Effector memory CD4-positive, alpha-beta T cell (primary cell): ENCODE measurements at places on chromosomes 11 and 22.
A peak's percentile ranks its signal among the peaks of the same experiment; 100 is the strongest.

- no peaks in the 10 kb centered on the region for H3K36me3 ChIP-seq
- no peak for DNase-seq
- no peaks in the 10 kb centered on the region for H3K4me1 ChIP-seq
- no peak overlapping the region for H3K4me3 ChIP-seq
- H3K27ac ChIP-seq, result no peak overlapping the region
These were observed 845.4 kb downstream of the KCNA4 start for GRCh38 chr11:29171360-29171950.

DNA sequence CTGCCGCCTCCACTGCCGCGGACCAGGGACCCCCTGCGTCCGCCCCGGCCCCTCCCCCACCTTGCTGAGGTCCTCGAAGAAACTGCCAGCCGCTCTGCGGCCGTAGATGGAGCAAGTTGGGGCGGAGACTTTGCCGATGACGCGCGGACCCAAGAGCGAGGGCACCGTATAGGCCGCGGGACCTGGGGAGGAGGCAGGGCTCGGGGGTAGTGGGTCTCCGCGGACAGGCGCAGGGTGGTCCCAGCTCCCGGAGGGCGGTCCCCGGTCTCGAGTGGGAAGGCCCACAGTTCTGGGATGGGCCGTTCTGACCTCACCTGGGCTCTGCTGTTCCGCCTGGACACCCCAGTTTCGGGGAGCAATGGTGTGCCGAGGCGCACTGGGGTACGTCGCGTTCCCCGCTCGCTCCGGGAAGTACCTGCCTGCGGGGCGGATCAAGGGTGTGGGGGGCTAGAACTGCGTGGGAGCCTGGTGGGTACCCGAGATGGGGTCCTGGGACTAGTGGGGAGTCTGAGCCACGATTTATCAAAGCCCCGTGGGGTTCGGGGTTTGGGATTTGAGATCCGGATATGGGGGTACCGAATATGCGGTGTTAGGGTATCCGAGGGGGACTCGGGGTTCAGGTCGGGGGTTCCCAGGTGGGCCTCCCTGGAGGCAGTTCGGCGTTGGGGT lies 1.2 kb upstream of the TYMP start:
- DNase-seq, result peak; percentile 58
- peaks cover 32% of the 10 kb centered on the region for H3K4me1 ChIP-seq
- H3K27me3 ChIP-seq, result no peaks in the 10 kb centered on the region
- H3K27ac ChIP-seq, result peak overlapping the region; percentile 97
- H3K4me3 ChIP-seq, result peak overlapping the region; percentile 66

- DNase-seq, result no peak
- H3K4me3 ChIP-seq, result no peak overlapping the region
- H3K4me1 ChIP-seq, result peaks cover under 1% of the 10 kb centered on the region
- H3K27ac ChIP-seq, result no peak overlapping the region
- no peaks in the 10 kb centered on the region for H3K36me3 ChIP-seq
These were observed 11.1 kb downstream of the ALX4 start for GRCh38 chr11:44298862-44299261.

- no peak for DNase-seq
- H3K36me3 ChIP-seq, result peaks cover 24% of the 10 kb centered on the region
- H3K27ac ChIP-seq, result peak overlapping the region; percentile 42
- peaks cover 12% of the 10 kb centered on the region for H3K4me1 ChIP-seq
- no peaks in the 10 kb centered on the region for H3K27me3 ChIP-seq
These were observed 52.6 kb downstream of the TCF20 start for GRCh38 chr22:42217752-42218280.

DNA sequence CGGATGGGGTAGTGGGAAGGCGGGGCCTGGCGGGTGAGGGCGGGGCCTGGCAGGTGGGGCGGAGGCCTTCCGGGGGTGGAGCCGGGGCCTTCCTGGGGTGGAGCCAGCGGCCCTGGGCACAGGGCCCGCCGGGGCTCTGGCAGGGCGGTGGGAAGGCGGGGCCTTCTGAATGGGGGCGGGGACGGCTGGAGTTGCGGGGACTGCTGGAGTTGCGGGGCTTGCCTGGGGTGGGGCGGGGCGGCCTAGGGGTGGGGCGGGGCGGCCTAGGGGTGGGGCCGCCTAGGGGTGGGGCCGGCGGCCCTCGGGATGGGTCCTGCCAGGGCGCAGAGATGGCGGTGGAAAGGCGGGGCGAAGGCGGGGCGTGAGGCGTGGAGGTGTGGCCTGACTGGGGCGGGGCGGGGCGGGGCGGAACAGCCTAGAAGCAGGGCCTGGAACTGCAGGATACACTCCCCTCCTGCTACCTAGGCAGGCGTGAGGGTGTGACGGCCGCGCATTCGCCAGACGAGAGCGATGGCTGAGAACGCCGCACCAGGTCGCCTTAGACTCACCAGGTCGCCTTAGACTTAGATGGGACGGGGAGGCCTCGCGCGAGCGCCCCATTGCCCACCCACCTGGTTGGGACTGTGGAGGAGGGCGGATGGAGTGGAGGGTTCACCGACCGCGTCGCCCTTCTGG lies 19.3 kb downstream of the RRP7A start:
- no peaks in the 10 kb centered on the region for H3K36me3 ChIP-seq
- H3K4me3 ChIP-seq, result peak overlapping the region; percentile 47
- DNase-seq, result peak; percentile 75
- H3K4me1 ChIP-seq, result peaks cover 5% of the 10 kb centered on the region

GRCh38 chr11:88402192-88402715 lies 64.7 kb upstream of the CTSC start:
- H3K4me3 ChIP-seq, result no peak overlapping the region
- no peaks in the 10 kb centered on the region for H3K27me3 ChIP-seq
- no peak overlapping the region for H3K27ac ChIP-seq
- no peaks in the 10 kb centered on the region for H3K36me3 ChIP-seq

DNA sequence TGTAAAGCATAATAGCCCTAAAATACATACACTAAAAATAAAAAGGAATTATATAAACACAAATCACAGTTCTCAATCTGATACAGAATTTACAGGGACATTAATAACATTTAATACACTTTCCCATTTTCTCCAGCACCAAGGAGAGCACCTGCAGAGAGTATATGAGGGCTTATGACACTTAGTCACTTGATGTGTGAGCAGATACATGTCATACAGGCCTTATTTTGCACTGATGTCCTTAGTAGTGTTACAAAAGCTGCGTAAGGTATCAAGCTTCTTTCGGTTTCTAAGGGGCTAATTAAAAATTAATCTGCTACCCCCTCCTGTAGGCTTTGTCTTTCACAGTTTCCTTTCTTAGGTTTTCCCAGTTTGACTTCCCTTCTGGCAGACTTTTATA lies 61.3 kb downstream of the TRIM44 start:
- no peaks in the 10 kb centered on the region for H3K27me3 ChIP-seq

DNA sequence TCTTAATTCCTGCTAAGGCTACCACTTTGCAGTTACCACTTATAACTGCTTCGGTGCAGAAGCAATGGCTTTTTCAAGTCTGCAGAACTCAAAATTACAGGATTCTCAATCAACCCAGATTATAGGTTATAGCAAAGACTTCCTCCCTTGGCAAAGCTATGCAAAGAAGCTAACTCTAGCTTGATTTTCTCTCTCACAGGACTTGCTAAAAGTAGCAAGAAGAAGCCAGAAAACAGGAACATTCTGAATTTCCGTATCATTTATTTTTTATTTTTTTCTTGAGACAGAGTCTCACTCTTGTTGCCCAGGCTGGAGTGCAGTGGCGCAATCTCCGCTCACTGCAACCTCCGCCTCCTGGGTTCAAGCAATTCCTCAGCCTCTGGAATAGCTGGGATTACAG lies 10.7 kb upstream of the PLEKHB1 start:
- no peak for DNase-seq
- no peaks in the 10 kb centered on the region for H3K4me1 ChIP-seq
- no peaks in the 10 kb centered on the region for H3K36me3 ChIP-seq

DNA sequence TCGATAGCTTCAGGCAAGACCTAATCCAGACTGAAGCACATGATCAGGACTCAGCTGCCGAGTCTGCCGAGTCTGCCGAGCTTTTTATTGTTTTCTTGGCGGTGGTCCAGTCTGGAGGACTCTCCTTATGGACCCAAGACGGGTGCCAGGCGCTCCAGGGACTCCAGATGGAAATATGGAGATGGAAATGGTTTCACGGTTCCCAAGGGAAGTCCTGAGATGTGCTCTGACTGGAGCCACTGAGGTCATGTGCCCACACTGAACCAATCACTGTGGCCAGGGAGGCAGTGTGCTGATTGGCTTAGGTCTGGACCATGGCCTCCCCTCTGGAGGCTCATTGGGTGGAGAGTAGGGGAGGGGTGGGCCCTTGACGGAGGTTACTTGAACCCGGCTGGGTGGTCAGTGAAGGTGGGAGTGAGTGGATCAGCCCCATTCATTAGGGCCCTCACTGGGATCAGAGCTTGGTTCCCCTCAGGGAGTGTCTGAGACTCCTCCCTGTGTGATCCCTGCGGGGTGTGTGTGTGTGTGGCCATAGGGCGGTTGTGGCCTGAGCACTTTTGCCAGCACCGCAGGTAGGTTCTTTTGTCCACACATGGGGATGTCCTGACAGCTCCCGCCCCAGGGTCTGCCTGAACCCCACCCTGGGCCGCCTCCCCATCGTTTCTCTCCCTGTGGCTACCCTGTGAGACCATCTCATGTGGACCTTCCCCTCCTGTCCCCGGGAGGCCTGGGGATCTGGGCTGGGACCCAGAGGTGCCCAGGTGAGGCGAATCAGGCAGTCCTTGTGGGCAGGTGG lies 14.0 kb downstream of the RPS6KA4 start:
- H3K4me3 ChIP-seq, result no peak overlapping the region
- peaks cover 22% of the 10 kb centered on the region for H3K36me3 ChIP-seq
- no peaks in the 10 kb centered on the region for H3K27me3 ChIP-seq
- DNase-seq, result no peak

DNA sequence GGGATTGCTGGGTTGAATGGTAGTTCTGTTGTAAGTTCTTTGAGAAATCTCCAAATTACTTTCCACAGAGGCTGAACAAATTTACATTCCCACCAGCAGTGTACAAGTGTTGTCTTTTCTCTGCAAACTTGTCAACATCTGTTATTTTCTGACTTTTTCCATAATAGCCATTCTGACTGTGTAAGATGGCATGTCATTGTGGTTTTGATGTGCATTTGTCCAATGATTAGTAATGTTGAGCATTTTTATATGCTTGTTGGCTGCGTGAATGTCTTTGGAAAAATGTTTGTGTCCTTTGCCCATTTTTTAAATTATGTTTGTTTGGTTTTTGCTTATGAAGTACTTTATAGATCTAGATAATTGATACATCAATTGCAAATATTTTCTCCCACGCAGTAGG lies 1025.0 kb downstream of the JRKL start:
- H3K27ac ChIP-seq, result no peak overlapping the region
- H3K4me1 ChIP-seq, result no peaks in the 10 kb centered on the region

DNA sequence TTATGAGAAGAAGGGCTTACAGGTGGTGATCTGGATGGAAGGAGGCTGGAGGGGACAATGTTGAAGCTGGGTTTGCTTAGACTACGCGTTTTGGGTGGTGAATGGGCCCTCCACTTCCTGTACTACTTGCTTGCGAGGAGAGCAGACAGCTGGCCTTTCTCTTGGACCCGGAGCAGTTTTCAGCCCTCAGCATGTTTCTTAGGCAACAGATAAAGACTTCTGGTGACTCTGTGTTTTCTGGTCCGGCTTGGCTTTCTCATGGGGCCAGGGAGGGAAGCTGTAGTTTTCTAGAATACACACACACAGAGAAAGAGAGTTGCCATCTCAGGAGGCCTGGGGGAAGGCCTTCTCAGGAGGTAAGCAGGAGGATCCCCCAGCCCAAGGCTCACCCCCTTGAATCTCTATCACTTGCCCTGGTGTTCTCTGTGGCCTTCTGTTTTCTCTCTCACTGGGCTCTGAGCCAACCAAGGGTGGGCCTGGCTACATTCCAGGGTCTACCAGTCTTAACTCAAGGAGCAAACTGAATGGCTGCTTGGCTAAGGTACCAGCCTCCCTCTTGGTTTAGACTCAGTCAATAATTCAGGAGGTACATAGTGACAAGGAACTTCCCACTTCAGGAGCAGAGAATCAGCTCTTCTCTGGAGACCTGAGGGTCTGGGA lies 2.4 kb downstream of the CCS start:
- H3K36me3 ChIP-seq, result peaks cover 13% of the 10 kb centered on the region
- H3K4me1 ChIP-seq, result peaks cover 11% of the 10 kb centered on the region
- H3K27ac ChIP-seq, result no peak overlapping the region
- no peak overlapping the region for H3K4me3 ChIP-seq
- no peaks in the 10 kb centered on the region for H3K27me3 ChIP-seq
- DNase-seq, result no peak

- no peaks in the 10 kb centered on the region for H3K27me3 ChIP-seq
- no peak for DNase-seq
- H3K4me1 ChIP-seq, result peaks cover under 1% of the 10 kb centered on the region
- no peak overlapping the region for H3K27ac ChIP-seq
- no peak overlapping the region for H3K4me3 ChIP-seq
These were observed 6.1 kb downstream of the ZNF74 start for GRCh38 chr22:20399866-20400605.

DNA sequence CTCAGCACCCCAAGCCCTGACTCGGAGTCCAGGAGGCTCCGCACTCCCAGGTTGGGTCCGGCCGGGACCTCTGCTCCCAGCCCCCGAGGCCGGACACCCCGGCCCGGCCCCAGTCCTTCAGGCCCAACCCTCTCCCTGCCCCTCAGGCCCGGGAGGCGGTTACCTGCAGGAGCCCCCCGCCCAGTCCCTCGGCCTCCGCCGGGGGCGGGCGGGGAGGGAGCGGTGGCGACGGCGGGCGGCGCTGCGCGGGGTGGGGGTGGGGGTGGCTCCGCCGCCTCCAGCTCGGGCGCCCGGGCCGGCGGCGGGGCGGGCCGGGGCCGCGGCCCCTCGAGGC lies 310 bp downstream of the TCF20 start:
- no peaks in the 10 kb centered on the region for H3K36me3 ChIP-seq
- peaks cover 13% of the 10 kb centered on the region for H3K4me1 ChIP-seq
- peak overlapping the region; percentile 97 for H3K4me3 ChIP-seq
- no peak for DNase-seq
- no peaks in the 10 kb centered on the region for H3K27me3 ChIP-seq
- peak overlapping the region; percentile 86 for H3K27ac ChIP-seq

DNA sequence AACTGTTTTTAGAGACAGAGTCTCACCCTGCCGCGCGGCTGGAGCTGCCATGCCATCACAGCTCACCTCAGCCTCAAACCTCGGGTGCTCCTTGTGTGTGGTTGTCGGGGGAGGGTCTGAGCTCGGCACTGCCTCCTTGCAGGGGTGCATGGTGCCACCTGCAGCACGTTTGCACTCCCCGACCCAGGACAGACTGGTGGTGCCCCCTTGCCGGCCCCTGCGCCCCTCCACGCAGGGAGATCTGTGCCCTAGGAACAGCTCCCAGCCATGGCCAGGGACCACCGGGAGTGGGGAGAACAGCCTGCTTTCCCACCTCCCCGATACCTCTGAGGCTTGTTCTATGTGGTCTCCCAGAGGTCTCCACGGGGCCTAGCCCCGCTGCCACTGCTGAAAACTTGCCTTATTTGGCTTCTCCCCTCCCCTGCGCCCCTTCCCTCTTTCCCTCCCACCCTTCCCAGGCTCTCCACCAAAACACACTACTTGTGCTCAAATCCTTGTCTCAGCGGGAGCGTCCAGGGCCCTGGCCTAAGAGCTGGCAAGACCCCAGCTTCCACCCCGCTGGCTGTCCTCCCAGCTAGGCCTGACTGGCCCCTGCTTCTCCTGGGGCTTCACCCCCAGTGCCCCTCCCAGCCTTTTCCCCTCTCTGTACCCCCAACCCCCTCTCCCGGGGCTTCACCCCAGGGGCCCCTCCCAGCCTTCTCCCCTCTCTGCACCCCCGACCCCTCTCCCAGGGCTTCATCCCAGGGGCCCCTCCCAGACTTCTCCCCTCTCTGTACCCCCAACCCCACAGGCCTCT lies 13.4 kb upstream of the TPCN2 start:
- H3K4me3 ChIP-seq, result no peak overlapping the region
- no peak for DNase-seq
- no peaks in the 10 kb centered on the region for H3K4me1 ChIP-seq

GRCh38 chr11:7546324-7546791 lies 32.6 kb downstream of the PPFIBP2 start:
- H3K4me1 ChIP-seq, result no peaks in the 10 kb centered on the region
- H3K36me3 ChIP-seq, result no peaks in the 10 kb centered on the region
- no peaks in the 10 kb centered on the region for H3K27me3 ChIP-seq
